Stimulated activated CD8-positive, alpha-beta memory T cell treated with anti-CD3 and anti-CD28 coated beads, Interleukin-4, amount 100 ng/mL, for 1 hour (primary cell): ENCODE measurements at places on chromosomes 3 and 15.

DNA sequence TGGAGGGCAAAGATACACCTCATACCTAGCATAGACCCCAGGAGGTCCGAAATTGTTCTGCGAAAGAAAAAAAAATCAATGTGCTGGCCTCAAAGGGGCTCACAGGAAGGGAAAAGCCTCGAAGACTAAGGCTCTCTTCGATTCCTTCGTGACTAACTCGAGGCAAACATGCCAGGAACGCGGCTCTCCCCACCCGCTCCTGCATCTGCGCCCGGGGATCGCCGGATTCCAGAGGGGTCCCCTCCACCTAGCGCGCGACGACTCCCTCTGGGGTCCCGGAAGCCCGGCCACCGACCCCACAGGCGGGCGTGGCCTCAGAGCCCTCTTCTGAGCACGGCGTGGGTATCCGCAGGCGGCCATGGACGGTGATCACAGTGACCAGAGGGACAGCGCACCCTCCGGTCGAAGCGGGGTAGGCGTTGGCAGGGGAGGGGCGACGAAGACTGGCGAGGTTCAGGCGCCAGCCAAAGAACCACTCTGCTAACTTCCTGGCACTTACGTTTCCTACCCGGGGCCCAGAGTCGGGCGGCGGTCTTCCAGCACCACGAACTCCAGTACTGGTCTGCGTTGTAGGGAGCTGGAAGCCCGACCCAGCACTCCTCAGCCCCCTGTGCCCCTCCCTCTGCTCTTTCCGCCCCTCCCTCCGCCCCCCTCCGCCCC lies 515 bp upstream of the EIF3J start:
- peak; percentile 47 for DNase-seq

- DNase-seq, result no peak
Observed at GRCh38 chr3:49629866-49630265, 44.3 kb upstream of the APEH start.

DNA sequence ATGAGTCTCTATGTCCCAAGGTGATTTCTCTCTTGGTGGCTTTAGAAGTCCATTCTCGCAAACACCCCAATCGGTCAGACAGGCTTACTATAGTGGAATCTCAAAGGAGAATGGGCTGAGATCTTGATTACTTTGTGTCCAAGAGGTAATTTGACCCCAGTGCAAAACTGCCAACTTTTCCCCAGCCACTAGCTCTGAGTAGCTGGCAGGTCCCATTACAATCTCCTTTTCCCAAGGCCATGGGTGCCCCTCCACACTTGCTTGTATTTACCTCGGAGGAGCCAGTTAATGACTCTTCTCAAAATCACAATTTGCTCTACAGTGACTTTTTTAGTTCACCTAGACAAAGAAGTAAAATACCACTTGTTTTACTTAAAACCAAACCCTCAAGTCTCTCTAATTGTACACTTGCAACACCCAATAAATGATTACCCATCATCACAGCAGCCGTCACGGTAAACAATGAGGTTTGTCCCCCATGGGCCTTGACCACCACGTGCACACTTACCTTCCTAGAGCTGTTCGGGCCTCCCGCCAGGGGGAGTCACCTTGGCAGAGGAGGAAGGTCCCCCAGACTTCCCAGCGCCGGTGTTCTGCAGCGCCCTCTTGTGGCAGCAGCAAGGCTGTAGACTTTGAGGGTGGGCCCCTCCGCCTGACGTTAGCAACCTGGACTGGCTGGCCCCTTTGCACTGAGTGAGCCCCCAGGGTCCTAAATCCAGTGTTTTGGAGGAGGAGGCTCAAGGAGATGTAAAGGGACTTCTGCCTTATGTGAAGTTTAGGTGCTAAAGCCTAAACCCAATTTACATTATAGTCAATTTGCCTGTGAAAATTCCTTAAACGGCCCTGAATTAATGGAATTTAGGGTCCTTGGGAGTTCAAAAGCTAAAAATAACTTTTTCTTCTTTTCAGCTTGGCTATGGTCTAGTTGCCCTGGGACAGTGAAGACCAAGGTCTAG lies 18.7 kb upstream of the HDAC11 start:
- peak; percentile 39 for DNase-seq

- no peak for DNase-seq
Observed at GRCh38 chr3:156291272-156292123, 171.1 kb downstream of the KCNAB1 start.

- no peak for DNase-seq
Observed at GRCh38 chr15:45181491-45182285, 6.1 kb downstream of the SHF start.
